ENCODE measurements at places on chromosomes 13 and 19.

- no peak for DNase-seq
Observed at GRCh38 chr13:101457176-101457575, 4.7 kb downstream of the ITGBL1 start.

DNA sequence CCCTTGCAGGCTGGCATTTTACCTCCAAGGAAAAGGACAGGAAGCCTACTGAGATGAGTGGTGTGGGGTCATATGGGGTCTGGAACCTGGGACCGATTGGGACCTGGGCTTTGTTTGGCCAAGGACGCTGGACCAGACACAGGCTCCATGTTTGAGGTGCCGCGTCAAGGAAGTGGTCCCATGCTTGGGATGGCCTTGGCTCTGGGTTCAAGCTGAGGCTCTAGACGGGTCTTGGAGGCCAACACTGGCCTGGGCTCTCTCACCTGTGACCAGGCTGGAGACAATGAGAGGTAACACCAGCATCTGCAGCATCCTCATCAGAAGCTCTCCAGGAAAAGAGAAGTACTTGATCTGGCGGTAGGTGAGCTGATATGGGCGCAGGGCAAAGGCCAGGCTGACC is 8.2 kb downstream of the SLC1A6 start:
- DNase-seq = no peak

GRCh38 chr19:49422407-49423070 is 702 bp downstream of the PTH2 start:
- no peak for DNase-seq

- DNase-seq = no peak
Observed at GRCh38 chr19:34459614-34460013, 21.9 kb upstream of the WTIP start.
